ENCODE measurements at places on chromosomes 7 and 10.

DNA sequence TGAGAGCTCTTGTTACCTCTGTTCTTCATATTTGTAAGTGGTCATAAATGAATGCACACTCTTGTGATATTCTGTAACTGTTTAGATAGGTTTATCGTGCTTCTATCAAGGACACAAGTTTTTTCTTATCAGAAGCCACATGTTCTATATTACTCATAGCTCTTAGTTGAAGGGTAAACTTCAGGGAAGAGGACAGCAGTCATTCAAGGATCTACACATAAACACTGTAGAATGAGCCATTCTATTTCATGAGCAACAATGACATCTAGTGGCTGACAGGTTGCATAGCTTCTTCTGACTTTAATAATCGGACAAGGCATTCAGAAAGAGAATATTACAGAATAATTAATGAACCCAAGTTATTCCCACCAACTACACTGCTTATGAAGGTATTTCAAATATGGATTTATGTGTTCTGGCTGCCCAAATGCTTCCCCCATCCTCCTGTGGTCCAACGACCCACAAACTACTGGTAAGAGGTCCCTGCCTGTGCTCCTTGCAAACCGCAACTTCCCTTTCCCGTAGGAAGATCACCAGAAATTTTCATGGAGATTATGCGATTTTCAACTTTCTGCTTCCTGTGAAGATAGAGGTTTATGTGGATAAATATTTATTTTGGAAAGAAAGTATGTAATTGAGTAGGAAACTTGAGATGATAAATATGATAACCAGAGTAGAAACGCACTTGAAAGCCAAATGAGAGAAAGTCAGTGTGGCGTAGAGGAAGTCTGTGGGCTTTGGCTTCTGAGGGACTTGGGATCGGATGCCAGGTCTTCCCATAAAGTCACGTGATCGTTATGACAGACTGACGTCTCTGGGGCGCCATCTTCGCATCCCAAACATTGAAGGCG is 16.8 kb upstream of the ABCB5 start:
- no peak for DNase-seq

GRCh38 chr10:91745090-91745831 is 53.0 kb upstream of the TNKS2 start:
- peak; percentile 15 for DNase-seq

GRCh38 chr7:33494474-33494873 is 365.1 kb downstream of the BBS9 start:
- no peak for DNase-seq

DNA sequence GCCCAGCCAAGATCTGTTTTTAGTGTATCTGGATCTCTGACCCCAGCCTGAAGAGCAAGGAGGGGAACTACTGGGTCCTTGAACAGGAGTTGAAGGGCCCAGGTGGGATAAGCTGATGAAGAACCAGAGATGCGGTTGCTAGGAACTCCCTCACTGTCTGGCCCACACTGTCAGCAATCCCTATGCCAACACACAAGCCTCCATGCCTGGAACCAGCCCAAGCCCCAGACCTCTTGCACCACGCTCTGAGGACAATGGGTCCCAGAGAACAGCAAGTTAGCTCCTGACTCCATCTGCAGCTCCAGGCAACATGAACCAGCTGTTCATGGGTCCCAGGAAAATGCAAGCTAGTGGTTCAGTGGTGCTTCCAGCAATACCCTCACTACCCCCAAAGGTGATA is 2.4 kb downstream of the NAT16 start:
- DNase-seq: no peak

GRCh38 chr10:4902571-4903011 is 60.6 kb upstream of the AKR1C1 start:
- DNase-seq: no peak

GRCh38 chr10:1116696-1117280 is 60.6 kb downstream of the WDR37 start:
- no peak for DNase-seq

DNA sequence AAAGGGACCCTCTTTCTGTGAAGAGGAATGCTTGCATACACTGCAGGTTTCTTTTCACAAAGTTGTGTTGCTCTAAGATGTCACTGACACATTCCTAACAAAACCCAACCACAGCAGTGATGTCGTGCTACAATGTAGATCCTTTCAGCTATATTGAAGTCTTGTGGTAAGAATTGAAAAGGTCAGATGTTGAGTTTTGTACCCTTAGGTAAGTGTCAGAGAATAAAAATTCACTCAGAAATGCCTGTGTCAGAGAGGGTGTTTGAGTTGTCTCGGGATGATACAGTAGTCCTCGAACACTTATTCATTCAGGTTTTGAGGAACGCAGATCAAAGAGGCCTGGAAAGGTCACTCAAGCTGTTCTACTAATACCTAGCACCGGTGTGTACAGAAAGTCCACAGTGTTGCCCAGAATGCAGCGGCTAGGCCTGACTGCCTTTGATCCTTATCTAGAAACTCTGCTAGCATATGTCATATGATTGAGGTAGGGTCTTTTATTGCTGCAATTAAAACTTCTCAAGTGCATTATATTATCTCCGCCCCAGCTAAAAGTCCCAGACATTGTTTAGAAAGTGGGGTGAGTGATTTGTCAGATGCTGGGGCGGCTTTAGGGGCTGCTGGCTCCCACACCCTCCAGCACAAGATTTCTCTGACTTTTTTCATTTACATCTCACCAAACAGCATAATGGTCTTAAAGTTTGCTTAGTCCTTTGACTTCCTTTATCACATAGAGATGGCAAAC is 26.0 kb downstream of the RNF32 start:
- no peak for DNase-seq
